ENCODE measurements at places on chromosomes 2 and 18.

DNA sequence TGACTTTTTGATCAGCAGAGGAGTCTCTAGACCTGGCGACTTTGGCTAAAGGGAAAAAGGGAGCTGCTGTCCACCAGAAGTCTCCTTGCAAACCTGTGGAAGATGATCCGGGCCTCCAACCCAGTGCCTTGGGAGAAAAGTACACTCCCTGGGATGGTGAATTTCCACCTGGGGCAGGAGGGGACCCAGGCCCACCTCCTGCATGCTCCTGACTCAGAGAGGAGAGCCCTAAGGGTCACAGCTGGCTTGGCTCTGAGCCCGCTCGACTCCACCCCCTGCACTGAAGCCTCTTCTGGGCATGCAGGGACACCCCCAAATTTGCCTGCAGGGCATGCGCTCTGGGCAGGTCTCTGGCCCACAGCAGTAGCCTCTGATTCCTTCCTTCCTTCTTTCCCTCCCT, 66.5 kb downstream of the PDCL3 start:
- no peak for DNase-seq

DNA sequence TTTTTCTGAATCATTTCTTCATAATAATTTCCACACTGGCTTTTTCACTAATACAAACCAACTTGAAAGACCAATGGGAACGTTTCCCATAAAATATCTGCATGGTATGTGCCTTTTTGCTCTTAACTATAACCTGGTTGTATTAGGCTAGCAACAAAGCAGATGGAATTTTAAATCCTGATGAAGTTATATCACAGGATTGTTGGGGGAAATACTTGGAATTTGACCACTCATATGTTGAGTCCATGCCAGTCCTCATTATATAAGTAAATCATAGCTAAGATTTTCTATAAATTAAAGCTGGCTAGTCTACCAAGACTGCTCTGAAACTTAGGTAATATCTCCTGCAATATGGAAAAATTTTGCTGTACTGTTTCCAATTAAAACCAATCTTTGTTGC, 99.5 kb downstream of the TANC1 start:
- no peak for DNase-seq

DNA sequence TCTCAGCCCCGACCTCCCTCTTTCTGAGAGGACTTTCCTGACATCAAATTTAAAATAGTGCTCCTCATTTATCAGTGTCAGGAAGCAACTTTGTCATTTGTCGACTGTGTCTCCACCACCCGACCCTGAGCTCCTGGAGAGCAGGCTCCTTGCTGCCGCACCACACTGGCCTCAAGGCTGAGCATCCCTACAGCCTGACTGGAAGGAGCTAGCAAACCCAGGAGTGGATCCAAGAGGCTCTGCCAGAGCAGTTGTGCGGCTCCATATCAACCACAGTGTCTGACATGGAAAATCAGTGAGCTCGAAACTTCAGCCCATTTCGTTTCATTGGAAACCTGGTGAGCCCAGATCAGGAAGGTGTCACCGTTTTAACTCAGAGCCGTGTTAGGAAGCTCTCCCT, 125.2 kb downstream of the PTGR3 start:
- DNase-seq = no peak

DNA sequence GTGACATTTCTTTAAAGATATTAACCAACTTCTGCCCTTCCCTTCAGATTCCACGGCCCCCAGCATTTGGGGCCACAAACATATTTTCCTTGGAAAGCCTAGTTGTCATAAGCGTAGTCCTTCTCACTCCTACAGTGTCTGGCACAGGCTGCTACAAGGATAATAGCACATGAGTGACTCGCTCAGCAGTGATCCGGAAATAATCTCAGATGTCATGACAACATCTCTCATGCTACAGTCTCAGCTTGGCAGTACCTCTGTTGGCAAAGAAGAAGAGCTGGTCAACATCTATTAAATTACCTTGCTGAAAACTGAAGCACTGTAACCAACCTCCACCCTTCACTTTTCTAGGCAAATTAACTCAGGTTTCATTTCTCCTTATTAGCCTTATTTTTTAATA, 351.7 kb downstream of the RAD51AP2 start:
- DNase-seq = no peak

GRCh38 chr18:32104516-32104915, 12.8 kb downstream of the RNF138 start:
- DNase-seq = no peak

DNA sequence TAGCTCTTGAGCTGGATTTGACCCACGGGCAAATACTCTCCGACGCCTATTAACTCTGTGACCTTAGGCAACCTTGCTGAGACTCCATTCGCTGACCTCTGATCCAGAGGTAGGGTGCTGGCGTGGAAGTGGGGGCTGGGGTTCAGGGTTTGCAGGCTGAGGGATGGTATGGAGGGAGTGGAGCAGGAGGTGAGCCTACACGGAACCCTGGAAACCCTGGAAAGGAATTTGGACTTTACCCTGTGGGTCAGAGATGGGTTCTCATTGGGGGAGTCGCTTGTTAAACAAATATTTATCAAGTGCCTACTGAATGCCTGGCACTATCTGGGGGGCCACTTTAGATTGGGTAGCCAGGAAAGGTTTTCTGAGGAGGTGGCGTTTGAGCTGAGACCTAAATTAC, 58.2 kb upstream of the FZD7 start:
- DNase-seq = no peak

DNA sequence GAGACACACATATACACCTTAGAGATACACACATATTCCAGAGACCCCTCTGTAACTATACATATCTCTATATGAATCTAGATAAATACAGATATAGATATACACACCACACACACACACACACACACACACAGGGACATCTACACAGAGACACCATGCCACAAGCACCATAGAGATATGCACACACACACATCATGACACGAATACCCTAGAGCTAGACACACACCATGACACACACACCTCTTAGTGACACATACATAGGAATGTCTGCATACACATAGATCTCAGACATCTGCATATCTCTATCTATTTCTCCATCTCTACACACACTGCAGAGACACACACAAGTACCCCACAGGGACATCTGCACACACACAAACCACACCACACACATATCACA, 270.0 kb downstream of the CYRIA start:
- no peak for DNase-seq

- DNase-seq = no peak
Observed at GRCh38 chr2:96320728-96321622, 4.1 kb upstream of the ITPRIPL1 start.

GRCh38 chr2:178315488-178315948, 121.2 kb downstream of the OSBPL6 start:
- no peak for DNase-seq

DNA sequence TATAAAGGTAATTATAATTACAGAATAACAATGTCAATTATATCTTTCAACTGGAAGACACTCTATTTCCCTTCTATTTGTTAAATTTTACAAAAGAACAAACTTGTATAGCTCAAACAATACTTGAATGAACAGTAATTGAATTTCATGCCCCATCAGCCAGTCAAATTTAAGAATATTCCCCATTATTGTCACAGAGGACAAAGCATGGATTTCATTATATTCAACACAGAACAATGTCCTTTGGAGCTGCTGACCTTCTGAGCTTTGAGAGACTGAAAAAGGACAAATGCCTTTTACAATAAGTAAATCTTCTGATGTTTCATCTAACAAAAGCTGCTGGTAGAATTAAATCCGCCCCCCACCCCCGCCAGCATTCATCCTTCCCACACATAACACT, 187.5 kb upstream of the MC4R start:
- DNase-seq = no peak

- no peak for DNase-seq
Observed at GRCh38 chr2:51997571-51997970, 965.6 kb upstream of the NRXN1 start.

GRCh38 chr2:240960309-240960970, 38.0 kb upstream of the SNED1 start:
- DNase-seq = no peak

DNA sequence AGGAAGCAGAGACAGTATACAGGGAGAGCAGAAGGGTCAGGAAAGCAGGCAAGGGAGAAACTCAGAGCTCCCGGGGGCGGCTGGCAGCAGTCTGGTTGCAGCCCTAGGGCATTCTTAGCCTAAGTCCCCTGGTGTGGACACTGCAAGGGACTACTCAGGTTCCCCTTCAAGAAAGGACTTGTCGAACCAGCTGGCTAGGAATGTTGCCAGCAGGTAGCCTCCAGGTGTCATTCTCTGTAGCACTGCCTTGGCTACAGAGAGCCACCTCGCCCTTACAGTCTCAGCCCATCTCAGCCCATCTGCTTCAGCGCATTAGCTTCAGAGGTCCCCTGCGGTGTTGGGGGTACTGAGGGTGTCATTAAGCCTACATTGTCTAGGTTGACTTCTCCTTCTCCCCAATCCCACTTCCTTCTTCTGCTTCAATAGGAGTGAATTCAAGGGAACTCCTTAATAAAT, 11.3 kb upstream of the TMSB10 start:
- DNase-seq = no peak

DNA sequence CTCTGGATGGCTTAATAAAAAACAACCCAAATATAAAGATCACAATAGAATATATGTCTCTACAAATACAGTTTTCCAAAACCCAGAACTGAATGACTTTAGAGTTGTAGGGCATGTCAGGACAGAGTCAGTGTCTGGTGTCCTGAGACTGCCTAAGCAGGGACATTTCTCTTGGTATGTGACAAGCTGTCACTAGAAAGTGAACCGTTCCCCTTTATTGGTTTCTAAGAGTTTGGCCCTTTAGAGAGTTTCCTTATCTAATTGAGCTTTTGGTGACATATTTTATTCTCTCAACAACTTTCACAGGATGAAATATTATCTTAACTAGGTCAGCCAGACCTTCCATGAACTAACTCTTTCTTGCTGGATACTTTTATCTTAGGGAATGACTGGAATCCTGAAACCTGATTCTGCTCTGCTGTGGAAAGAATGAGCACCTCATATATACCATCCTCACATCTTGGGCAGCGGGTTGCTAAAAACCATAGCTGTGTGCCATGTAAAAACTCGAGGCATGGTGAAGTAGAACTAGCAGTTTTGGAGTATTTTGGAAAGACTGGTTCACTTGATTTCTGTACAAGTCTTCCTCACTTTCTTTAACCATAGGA, 54.8 kb downstream of the CAVIN2 start:
- DNase-seq = no peak

DNA sequence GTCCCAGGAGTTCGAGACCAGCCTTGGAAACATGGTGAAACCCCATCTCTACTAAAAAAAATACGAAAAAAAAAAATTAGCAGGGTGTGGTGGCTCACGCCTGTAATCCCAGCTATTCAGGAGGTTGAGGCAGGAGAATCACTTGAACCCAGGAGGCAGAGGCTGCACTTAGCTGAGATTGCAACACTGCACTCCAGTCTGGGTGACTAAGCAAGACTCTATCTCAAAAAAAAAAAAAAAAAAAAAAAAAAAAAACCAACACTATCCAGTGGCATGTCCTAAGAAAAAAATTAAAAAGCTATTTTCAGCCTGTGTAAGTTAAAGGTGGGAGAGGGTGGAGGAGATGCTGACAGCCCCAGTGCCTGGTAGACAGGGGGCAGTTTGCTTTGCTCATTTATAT, 32.2 kb upstream of the REL start:
- no peak for DNase-seq

GRCh38 chr2:126765395-126765794, 109.4 kb downstream of the GYPC start:
- no peak for DNase-seq

- no peak for DNase-seq
Observed at GRCh38 chr18:32553174-32553573, 82.5 kb upstream of the GAREM1 start.

Measured in GM12878 (cell line).